HT1080 (cell line): ENCODE measurements at places on chromosomes 5 and 9. TPM values are rescaled to one million over a fixed set of nuclear protein-coding genes. Genes with fewer than 3 reads are reported as not detected.

DNA sequence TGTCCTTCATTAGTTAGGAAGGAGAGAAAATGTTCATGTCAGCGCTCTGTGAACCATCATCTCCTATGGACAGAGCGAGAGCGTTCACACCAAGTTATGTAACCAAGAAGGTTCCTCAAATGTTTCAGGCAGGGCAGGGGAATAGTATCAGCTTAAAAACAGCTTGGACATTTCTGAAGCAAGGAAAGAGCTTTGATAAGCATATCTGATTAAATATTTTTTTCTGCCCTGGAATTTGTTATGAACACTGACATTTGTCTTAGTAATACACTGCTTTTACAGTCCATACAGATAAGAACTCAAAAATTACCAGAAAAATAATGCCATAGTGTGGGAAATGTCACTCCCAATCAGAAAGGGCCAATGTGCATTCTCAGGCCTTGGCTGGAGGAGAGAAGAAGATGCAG is 66.3 kb upstream of the LIFR start:
- DNase-seq: no peak

GRCh38 chr5:61416420-61416819 is 84.4 kb downstream of the ZSWIM6 start:
- no peak for DNase-seq

DNA sequence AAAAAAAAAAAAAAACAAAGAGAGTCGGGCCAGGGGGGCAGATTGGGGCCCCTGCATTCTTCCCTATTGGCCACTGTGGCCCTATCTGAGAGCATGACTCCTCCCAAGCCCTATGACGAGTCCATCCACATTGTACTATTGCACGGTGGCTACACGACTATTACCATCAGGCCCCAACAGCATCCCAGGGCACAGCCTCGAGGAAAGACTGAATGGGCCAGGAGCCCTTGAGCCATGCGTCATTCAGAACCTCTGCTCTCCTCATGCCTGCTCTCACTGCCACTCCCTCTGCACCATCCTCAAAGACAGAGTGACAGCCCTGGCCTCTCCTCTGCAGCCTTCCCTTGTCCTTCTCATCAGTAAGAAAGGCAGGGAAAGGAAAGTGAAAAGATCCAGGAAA is 20.2 kb upstream of the ORM1 start:
- no peak for DNase-seq

- peak; percentile 89 for DNase-seq
Measured at GRCh38 chr5:178204182-178204934, at the start of gene HNRNPAB. TSS of gene HNRNPAB (plus strand) at chr5:178204533. CDS start at chr5:178204838, 305 bp downstream.

GRCh38 chr5:148452499-148453193 is 68.9 kb downstream of the FBXO38 start:
- no peak for DNase-seq

GRCh38 chr9:83299571-83299970 is 236.6 kb upstream of the RASEF start:
- peak; percentile 84 for DNase-seq

DNA sequence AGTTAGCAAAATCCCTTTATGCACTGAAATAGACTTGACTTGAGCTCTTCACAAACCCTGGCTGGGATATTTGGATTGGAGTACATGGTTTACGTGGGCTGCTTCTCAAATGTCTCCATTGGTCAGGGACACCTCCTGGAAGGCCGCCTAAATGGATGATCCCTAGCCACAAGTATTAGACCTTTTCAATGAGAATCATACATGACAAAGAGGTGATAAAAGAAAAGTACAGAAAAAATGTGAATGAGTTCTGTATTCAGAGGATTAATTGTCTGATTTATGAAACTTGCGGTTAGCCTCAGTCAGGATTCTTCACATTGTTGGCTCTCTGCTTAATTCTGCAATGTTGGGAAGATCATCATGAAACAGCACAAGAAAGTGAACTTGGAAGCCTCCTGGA is 752.8 kb upstream of the ADAMTS16 start:
- DNase-seq: peak; percentile 80

GRCh38 chr5:175829813-175830585 is 41.4 kb upstream of the CPLX2 start:
- no peak for DNase-seq

- DNase-seq: no peak
Measured at GRCh38 chr9:70933321-70933720, 188.1 kb downstream of the TRPM3 start.

GRCh38 chr5:96919754-96920197 is 16.1 kb upstream of the LNPEP start:
- no peak for DNase-seq

DNA sequence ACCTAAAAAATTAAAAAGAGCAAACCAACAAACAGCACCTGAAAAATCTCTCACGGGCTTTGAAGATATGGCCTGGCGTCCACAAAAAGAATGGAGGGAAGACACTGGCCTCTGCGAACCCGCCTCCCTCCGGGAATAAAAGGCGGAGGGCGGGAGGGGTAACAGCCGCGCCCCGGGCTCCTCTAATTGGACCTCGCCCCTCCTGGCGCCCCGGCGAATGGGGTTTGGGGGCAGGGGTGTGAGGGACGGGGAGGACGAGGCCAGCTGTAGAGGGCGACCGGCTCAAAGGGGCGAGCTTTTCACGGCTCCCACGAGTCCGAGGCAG is 753 bp downstream of the FANCC start:
- DNase-seq: peak; percentile 80

DNA sequence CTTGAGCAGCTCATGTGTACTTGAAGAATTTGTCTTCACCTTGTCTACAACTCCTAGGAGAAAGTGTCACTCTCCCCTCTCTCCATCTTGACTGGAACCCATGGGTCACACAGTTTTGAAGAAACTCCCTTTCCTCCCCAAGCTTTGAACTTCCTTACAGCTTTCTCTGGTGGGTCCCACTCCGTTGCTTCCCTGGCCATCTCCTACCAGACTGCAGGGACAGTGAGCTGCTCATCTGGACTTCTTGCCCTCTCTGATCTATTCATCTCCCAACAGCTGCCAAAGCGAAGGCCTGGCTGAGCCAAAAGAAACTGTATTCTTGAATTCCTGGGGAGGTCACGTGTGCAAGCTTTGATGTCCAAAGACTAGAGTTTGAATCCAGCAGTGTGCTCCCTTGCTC is 22.7 kb upstream of the CXCL14 start:
- DNase-seq: no peak

DNA sequence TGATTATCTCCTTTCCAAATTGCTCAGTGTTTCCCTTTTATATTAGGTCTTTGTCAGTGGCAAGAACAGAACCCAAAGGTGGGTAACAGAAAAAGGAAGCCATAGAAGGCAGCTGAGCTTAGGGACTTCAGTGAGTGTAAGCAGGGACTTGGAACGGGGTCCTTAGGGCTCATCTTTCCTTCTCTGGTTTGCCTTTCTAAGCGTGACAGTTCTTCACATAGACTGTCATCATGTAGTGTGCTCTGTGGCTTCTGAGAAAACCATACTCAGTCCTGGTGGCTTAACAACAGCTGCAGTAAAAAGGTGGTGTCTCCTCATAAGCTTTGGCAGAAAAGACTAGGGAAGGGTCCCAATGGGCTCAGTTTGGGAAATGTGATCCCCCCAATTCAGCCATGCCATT is 108.8 kb downstream of the SLC12A2 start:
- no peak for DNase-seq

GRCh38 chr5:170232786-170233185 is at the start of gene C5orf58:
TSS of gene C5orf58 (plus strand) at chr5:170232985. CDS start at chr5:170234977, 1,992 bp downstream.
- DNase-seq: peak; percentile 65

DNA sequence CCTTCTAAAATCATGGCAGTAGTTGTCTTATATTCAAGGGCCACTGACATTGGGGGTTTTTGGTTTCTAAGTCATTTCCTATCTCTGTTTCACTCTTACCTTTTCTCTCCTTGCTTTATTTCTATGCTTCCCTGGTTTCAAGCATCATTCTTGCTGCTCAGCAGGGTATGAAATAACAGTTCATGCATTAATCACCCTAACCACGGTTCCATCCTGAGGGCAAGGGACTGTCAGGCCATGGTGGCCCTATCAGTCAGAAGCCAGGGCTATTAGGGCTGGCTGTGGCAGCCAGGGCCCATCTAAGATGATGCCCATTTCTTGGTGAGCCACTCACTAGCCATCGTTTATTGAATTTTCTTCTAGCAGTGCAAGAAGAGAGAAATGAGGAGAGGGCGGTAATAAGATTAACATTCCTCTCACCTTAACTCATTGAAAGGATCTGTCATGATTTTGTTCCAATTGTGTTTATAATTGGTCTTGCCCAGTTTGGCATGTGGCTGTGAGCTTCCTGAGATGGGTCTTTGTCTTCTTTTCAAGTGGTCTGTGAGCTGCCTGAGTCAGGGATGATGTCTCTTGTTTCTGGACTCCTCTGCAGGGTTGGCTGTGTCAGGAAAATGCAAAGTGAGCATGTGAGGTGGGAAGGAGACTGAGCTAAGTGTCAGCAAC is 45.2 kb downstream of the CYSTM1 start:
- DNase-seq: peak; percentile 93

The C9orf153 gene
- 0.07 TPM in 1 of 2 replicates, not detected in the other for total RNA-seq

The ASB6 gene
- total RNA-seq: 28.7 and 31.6 TPM in 2 replicates

The SLC1A1 gene
- total RNA-seq: 0.10 and 0.13 TPM in 2 replicates

The OBP2B gene
- total RNA-seq: not detected in 2 replicates

The IFNA2 gene
- not detected in 2 replicates for total RNA-seq

The PTPRD gene
- total RNA-seq: 9.1 and 9.6 TPM in 2 replicates

The FOXD4L4 gene
- total RNA-seq: 0.14 and 0.70 TPM in 2 replicates
